ENCODE measurements at places on chromosomes 4 and X.

DNA sequence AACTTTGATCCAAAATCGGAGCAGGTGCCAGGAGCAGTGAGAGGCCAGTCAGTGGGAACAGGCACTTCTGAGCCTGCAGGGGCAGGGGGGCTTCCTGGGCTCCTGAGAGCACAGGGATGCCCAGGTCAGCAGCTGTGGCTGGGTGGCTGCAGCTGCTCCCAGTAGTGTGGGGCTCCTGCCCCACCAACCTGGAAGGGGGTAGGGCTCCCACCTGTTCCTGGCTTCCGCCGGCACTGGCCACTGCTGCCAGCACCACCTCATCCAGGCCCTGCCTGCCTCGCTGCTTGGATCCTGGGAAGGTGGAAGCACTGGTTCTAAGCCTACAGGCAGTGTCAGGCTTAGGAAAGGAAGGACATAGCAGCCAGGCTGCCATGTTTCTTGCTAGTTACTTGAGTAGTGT lies 18.6 kb downstream of the GRK4 start:
- DNase-seq, result no peak

GRCh38 chr4:108560616-108561015 lies 59.8 kb upstream of the RPL34 start:
- DNase-seq, result no peak

DNA sequence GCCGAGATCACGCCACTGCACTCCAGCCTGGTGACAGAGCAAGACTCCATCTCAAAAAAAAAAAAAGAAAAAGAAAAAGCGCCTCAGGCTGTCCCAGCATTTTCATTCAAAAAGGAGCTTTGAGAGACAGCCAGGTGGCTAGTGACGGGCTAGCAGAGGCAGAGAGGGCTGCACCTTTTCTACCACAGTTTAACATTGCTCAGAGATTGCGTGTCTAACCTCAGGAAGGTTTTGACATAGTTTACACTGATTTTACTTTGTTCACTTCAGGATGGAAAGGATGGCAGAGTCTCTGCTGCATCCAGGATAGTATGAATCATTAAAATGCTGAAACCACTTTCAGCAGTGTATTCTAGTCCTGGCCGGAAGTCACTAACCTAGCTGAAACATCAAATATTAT lies 28.1 kb downstream of the ZFP42 start:
- no peak for DNase-seq

- no peak for DNase-seq
These were observed 7.4 kb downstream of the PRPS2 start for GRCh38 chrX:12798601-12799000.

DNA sequence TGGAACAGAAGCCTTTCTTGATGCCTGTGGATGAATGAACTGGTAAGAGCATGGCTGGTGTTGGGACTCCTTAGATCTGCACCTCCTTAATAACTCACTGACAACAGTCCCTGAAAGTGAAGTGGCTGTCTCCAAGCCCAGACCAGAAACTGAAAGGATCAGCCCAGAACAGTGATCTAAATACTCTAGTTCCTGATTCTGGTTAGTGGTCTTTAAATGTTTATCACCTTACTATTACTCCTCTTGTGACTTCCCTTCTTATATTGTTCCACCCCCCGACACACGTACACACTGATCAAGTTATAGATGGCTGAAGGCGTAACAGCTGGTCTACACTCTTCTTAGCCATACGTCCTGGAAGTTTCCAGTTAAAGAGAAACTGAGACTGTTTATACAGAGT lies 33.8 kb upstream of the ARMCX2 start:
- DNase-seq, result no peak

DNA sequence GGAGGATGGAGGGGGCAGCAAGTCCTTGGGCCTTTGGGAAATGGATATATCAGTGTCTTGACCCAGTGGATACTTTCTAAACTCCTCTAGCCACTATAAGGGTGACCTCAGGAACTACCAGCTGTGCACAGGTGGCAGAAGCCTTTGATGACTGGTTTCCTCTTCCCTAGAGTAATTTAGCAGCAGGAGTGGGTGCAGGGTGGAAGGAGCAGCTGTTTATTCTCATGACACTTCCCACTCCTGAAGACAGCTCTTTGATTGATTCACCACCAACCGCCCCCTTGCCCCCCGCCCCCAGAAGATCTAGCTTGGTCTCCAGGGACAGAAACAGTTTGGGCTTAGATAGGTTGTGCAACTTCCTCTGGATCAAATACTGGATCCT lies 63.0 kb downstream of the GPC3 start:
- no peak for DNase-seq
